ENCODE measurements at places on chromosomes 6 and 20.

GRCh38 chr6:149423964-149424440 lies 23.9 kb downstream of the SUMO4 start:
- DNase-seq, result no peak

DNA sequence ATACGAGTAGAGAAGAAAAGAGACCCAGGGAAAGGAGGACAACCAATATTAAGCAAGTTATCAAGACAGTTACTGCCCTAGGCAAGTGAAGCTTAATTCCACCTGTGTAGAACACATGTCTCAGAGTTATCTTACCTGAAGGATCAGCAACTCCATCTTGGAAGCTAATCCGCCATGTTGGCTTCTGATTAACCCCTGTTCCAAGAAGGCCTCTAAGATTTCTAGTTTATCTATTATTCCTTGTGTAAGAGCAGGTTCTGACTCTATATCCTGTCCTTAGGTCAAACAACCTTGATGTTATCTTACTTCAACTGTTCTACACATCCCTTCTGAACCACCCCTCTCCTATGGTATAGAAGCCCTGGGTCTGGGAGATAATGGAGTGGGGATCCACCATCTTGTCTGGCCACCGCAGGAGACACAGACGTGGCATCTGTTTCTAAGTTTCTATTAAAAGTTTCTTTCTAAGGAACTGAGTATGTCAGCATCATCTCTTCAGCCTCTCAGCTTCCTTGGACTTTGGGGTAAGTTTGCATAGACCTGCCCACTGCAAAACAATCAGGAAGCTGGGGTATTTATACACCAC lies 27.7 kb upstream of the PTPN1 start:
- DNase-seq, result no peak

DNA sequence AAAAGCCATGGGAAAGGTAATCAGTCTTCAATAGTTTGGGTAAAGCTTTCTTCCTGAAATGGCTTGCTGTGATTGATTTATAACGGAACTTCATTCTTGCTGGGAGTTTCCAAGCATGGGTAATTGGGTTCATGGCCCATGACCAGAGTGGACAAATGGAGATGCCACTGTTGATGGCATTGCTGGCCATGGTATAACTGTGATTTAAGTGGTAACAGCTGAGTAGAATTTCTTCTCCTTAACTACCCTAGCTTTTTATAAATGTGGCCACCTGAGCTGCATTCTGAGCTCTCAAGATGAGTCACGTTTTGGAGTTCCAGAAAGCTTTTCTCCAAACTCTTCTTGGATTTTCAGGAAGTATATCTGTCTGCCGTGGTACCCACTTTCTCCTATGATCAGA lies 39.9 kb upstream of the SNRPB2 start:
- DNase-seq, result no peak

DNA sequence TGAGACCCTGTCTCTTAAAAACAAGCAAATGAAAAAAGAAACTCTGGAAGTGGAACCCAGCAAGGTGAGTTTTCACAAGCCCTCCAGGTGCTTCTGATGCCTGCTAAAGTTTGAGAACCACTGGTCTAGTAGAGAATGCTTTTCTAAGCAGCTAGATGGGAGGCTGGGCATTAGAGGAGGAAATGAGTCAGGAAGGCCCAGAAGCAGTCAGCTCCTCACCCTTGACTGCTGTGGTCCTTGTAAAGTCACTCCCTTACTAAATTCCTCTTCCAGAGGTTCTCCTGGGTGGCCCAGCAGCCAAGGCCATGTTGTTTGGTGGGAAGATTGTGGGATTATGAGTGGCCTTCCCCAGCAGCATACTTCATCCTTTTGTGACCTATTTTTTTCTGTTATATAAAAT lies 52.0 kb upstream of the FYN start:
- no peak for DNase-seq

DNA sequence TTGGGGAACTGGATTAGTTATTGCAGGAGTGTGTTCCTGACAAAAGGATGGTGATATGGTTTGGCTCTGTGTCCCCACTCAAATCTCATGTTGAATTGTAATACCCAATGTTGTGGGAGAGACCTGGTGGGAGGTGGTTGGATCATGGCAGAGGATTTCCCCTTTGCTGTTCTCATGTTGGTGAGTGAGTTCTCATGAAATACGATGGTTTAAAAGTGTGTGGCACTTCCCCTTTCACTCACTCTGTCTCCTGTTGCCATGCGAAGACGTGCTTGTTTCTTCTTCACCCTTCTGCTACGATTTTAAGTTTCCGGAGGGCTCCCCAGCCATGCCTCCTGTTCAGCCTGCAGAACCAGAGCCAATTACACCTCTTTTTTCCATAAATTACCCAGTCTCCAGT lies 16.2 kb upstream of the TREM1 start:
- no peak for DNase-seq

- no peak for DNase-seq
These were observed 74.4 kb downstream of the TIAM2 start for GRCh38 chr6:155069543-155069942.

- no peak for DNase-seq
These were observed 96.0 kb downstream of the RIMS1 start for GRCh38 chr6:71982389-71982788.

GRCh38 chr6:149075616-149076354 lies 241.7 kb upstream of the TAB2 start:
- no peak for DNase-seq

DNA sequence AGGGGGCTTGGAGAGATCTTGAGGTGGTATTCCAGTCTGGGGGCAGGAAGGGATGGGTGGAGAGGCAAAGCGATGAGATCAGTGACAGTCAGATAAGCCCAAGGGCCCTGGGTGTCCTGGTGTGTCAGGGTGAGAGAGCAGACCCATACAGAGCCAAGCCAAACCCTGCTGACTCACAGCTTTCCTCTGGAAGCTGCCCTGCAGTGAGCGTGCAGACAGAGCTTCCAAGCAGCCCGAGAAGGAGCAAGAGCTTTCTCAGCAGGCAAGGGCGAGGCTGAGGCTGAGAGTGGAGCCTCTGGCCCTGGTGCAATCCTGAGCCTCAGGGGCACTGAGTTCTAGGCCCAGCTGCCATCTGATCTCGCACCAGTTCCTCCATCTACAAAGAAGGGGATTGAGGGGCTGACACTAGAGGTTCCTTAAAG lies 91.1 kb upstream of the HIVEP1 start:
- no peak for DNase-seq

- no peak for DNase-seq
These were observed 13.1 kb downstream of the FUCA2 start for GRCh38 chr6:143498428-143498827.

DNA sequence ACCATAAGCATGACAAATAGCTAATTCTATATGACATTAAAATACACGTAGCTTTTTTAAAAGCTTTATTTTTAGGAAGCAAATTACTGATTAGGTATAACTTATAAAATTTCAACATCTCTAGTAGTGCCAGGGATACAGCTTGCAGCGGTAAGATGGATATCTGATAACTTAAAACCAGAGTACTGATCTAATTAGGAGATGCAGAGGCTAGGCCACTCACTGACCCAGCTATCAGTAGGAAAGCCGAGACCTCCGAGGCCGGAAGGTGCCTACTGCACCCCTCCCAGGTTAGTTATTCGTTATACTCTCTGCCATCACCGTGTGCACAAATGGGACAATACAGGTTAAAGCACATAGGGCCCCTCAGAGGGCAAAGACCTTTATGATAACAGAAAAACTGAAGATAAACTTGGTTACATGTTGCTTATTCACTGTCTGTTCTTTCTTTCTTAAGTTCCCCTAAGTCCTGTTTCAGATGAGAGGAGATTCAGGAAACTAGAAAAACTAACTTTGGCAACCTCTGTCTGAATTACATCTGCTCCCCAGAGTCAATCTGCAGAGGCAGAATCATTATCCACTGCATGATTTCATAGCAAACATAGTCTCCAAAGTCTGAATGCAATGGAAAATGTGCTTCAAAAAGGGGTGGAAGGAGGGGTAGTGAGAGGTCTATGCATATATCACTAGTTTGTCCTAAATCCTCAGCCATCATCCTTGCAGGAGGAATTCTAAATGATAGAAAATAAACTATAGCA lies 60.8 kb downstream of the RIPOR2 start:
- DNase-seq, result no peak

GRCh38 chr20:10557685-10558084 lies 116.1 kb downstream of the JAG1 start:
- DNase-seq, result no peak

DNA sequence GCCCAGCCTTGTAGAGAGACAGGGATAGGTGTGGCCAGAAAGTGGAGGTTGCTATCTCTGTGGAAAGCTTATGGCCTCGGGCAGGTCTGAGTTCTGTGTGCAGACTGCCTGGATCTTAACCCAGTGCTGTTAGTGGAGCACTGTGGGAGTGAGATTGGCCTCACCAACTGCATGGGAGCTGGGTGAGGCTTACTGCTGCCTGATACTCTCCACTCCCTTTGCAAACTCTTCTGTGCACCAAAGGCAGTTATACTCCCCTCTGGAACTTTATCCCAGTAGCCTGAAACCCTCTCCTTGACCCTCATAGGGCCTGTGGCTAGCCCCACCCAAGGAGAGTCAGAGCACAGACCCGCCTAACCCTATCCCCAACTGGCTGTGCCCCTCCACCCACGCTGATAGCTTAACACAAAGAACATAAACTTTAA lies 41.4 kb upstream of the PKIB start:
- no peak for DNase-seq

- DNase-seq, result no peak
These were observed 28.3 kb downstream of the C6orf132 start for GRCh38 chr6:42113936-42114636.

- no peak for DNase-seq
These were observed 90.7 kb upstream of the ZNFX1 start for GRCh38 chr20:49368596-49368995.

GRCh38 chr20:25685276-25686080 lies 11.2 kb downstream of the ZNF337 start:
- peak; percentile 65 for DNase-seq

DNA sequence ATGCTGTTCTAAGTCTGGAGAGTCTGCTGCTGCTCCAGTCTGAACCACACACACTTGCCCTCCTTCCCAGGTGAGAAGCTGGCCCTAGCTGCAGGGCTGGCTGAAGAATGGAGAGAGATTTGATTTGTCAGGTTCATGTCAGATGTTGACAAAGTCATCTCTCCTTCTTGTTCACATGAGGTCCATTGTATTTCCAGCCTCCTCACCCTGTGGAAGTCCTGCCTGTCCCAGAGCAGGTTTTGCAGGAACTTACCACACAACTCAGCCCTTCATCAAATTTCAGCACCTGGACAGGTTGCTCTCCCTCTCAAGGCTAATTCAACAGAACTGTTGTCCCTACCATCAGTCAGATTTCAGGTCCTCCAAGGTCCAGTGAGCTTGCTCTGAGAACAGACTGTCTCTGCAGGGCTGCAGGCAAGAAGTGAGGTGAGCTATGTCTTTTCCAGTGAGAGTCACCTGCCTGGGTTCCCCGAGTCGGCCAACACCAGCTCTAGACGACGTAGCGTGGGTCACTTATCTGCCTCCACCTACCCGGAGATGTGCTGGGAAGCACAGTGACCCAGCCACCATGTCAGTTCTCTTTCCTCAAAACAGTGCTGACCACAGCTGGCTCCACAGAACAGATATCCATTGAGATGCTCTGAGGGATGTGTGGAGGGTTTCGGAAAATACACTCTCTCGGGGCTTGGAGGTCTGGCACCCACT lies 58.0 kb upstream of the CD93 start:
- peak; percentile 50 for DNase-seq

DNA sequence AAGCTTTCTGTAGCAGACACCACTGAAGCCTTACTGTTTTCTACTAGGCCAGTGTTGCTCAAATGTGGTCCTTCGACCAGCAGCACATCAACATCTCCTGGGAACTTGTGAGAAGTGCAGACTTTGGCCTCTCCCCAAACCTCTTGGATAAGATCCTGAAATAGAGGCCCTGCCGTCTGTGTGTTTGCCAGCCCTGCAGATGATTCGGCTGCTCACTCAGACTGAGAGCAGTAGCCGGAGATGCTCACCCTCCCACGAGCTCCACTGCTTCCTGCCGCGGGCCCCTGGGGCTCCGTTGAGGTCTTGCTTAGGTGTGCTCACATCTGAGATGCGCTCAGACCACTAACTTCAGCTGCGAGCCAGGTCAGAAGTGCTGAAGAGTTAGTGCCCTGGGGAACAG lies 129.5 kb upstream of the SSTR4 start:
- DNase-seq, result peak; percentile 33

GRCh38 chr6:75402296-75402695 lies 91.3 kb downstream of the FILIP1 start:
- peak; percentile 2 for DNase-seq

DNA sequence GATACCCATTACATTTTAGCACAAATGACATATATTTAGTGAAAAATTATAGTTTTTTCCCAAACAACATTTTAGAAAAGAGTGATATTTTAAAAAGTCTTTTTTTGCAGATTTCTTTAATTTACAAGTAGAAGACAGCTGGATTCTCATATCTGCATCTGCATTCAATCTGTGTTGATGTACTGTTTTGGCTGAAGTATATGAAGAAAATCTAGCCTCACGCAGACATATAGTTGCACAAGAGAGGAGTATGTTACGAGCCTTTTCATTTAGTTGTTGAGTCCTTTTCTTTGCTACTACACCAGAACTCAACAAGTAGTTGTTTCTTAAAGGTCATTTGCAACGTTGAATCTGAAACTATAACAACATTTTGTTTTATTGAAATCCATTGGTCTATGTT lies 314.3 kb upstream of the SUPT3H start:
- no peak for DNase-seq

GRCh38 chr20:45355209-45356084 lies 7.2 kb upstream of the SDC4 start:
- DNase-seq, result no peak

- DNase-seq, result peak; percentile 46
These were observed 240.9 kb downstream of the PHACTR1 start for GRCh38 chr6:12957321-12958051.

- peak; percentile 53 for DNase-seq
These were observed 22.4 kb upstream of the RIMS4 start for GRCh38 chr20:44832724-44833123.

DNA sequence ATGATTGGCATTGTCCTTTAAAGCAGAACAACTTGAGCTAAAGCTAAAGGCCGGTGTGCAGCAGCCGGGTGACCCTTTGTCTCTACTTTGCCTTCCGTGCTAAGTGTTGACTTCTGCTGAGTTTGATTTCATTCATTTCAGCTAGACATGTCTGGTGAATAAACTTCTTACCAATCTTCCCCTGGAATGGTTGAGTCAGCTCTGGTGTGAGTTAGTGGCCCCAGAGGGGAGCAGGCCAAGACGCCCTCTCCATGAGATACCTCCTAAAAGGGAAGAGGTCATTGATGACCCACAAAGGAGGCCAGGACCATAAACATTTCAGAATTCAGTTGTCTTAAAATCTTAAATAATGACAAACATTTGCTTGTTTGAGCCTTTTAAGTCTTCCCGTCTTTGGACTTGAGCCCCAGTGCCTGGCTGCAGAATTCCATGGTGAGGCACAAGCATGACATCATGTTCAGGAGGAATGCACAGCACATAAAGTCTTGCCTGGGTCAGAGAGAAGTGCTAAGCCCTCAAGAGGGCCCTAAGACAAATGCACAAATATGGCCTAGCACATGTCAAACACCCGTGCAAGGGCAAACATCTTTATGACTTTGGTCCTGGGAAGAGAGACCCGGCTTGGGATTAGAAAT lies 96.3 kb upstream of the NEDD9 start:
- DNase-seq, result no peak

- DNase-seq, result peak; percentile 7
These were observed 120.1 kb upstream of the HDDC2 start for GRCh38 chr6:125421836-125422235.
